ENCODE measurements at places on chromosomes 2 and 18.

GRCh38 chr2:190436557-190436956 lies 28.4 kb downstream of the MFSD6 start:
- no peak for DNase-seq

DNA sequence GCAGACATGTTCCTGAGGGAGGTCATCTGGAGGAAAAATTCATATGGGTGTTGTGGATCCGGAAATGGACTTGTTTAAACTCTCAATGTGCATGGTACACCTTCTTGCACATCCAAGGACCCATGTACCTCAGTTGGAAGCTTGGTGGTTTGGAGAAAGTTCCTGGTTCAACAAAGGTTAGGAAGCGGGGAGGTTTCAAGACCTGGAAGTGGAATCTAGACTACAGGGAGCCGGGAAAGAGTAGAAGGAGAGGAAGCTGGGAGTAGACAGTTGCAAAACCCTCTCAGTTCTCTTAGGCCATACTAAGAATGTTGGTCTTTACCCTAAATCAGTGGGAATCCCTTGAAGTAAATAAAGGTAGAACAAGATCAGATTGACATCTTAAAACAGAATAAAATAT lies 209.8 kb upstream of the SPOPL start:
- DNase-seq: no peak

DNA sequence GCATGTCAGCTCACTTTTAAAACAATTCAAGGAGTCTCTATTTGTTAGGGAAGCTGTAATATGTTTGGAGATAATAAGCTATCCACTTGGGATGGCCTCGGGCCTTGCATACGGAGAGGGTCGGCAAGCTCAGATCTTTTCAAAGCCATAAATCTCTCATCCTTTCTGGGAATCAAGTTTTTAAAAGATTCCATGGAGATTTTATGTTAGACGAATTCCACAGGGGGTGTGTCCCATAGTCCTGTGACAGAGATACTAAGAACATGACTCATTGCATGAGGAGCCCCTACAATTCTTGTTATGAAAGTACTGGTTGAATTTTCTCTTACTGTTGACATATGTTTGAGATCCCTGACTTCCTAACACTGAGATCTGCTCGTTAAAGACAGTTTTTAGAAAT lies 108.7 kb downstream of the FEZ2 start:
- no peak for DNase-seq

DNA sequence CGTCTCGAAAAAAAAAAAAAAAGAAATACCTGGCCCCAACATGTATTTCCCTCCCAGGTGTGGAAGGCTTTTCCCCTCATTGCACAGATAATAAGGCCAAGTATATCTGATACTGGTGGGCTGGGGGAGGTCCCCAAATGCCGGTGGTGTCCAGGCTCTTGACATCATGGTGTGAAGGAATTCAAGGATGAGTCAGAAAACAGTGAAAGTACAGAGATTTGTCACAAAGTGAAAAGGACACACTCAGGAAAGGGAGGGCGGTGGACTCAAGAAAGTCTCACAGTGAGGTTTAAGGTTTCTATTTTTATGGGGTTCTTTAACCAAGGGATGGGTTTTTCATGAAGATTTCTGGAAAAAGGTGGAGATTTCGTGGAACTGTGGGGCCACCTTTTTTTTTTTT lies 37.8 kb upstream of the FZD5 start:
- no peak for DNase-seq

DNA sequence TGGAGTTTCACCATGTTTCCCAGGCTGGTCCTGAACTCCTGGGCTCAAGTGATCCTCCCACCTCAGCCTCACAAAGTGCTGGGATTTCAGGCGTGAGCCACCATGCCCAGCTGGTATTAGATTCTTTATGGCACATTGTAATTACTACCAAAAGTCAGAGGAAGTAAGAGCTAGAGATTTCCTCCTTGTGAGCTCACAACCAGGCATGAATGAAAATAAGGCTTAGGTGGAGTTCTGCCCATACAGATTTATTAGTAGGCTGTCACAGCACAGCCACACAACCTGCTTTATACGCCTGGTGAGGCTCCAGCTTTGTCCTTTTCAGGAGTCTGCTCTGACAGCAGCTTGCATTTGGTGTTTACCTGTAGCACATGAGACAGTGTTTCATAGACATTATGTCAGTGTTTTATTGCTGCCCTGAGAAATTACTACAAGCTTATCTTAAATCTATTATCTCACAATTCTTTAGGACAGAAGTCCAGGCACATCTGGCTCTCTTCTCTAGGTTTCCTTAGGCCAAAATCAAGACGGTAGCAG lies 156.6 kb downstream of the TANC1 start:
- DNase-seq: no peak

GRCh38 chr2:155377931-155378444 lies 679.5 kb downstream of the KCNJ3 start:
- DNase-seq: no peak

DNA sequence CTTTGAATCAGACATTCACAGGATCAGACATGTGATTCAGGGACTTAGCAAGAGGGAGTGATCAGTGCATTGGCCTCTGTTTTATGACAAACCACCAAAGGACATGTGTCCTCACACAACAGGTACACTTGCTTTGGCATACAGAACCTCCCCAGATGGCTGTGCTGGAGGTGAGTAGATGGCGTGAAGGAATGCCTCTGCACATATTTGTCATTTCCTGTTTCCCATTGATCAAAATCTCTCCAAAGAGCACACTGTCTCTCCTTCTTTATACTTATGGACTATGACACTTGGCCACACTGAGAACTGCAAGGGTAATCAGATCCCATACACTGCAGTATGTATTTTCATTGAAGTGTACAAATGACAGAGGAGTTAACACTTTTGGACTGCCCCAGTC lies 927.6 kb downstream of the TSN start:
- no peak for DNase-seq

GRCh38 chr2:120350801-120351320 lies 4.9 kb downstream of the INHBB start:
- no peak for DNase-seq

DNA sequence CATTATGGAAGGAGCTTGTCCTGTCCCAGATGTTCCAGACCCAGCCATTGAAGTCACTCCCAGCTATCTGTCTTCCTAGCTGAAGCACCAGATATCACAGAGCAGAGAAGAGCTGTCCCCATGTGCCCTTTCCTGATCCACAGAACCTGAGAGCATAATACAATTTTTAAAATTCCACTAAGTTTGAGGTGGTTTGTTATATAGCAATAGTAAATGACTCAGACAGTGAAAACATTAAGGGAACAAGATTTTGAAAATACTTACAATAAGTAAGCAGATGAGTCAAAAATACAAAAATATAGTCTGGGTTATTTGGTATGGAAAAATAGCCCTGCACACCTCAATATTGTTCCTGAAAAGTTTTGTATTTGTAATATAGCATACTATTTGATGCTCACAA lies 85.8 kb upstream of the GLS start:
- DNase-seq: no peak

DNA sequence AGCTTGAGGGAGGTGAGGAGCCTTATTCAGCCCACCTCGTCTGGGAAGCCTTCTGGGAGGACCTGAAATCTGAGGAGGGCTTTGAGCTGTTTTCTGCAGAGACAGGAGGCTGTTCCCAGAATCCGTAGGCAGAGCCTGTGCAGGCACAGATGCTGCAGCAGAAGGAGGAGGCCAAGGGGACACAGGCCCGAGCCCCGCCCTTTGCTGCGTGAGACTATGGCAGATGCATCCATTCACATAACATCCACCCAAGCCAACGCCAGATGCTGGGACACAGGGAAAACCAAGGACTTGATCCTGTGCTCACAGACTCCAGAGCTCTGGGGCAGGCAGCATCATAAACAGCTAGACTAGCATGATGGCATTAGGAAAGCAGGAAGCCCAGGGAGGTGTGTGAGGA lies 98.2 kb downstream of the KCNF1 start:
- DNase-seq: no peak

DNA sequence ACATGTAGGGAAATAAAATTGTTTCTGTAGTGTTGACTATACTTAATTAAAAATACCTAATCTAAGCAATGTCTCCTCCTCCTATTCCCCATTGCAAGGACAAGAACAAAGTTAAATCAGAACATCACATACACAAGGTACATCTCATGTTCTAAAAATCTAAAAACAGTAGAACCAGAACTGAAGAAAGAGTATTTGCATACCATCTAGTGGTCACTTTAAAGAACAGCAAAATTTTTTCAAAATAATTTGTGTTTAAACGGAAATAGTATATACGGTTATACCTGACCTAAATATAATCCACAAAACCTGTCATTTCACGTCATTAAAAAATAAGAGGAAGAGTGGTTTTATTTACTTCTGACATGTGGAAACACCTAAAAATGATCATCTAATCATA lies 294.3 kb upstream of the KCNH7 start:
- no peak for DNase-seq

DNA sequence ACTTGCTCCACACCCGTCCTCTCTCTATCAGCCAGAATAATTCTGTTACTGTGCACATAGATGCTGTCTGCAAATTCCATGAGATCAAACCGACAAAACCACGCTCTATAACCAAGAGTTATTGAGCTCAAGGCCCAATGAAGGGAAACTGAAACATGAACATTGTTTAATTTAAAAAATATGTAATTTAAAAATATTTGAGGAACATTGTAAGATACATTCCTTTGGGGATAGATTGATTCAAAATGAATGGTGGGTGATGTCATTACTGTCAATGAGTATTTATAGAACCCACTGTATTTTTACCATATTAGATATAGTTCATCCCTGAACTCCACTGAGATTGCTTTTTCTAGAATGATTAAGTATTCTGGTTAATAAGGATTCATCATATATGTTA lies 50.4 kb downstream of the NCKAP5 start:
- DNase-seq: no peak

DNA sequence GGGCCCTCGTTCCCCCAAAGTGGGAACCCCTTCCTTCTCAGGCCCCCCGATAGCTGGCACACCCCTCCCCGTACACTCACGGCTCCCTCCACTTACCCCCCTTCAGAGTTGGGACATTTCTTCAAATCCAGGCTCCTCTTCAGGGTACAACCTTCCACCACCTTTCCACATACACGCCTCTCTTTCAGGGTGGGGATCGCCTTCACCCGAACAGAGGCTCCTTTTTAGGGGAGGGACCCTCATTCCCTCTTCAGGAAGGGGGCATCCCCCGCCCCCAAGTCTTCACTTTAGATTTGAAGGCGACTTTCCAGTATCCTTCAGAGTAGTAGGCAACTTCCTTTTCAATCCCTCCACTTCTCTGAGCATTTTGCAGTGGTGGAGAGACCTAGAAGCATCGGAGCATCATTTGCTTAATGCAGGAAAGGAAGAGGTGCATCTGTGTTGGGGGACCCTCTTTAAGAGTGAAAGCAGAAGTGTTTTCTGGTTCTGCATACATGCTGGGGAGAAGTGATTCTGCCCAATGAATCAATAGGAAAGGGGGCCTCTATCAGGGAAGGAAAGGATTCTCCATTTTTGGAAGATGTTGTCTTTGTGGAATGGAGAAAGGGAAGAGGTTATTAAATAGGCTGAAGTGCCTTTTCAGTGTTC lies 845 bp downstream of the EML4 start:
- DNase-seq: no peak

DNA sequence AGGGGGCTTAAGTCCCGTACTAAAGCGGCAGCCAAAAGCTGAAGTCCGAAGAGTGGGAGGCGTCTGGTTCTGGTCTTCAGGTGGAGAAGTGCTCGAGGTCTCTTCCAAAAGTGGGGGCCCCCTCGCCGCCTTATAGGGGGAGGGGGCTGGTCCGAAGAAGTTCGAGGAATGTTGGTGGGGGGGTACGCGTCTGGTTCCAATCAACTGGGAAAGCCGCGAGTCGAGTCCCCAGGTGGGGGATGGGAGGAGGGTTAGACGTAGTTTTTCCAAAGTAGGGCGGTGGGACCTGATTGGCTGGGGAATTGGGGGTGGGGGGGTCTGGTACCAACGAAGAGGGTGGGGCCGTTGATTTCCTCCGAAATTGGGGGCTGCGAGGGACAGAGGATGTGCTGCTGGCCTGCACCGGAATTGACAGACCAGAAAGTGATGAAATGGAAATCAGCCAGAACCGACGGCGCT lies 594 bp downstream of the ITM2C start:
- no peak for DNase-seq

Data from SW 1271 (cell line).